Right renal cortex interstitium (tissue), 3 donors: ENCODE measurements at places on chromosomes 1 and 21. TPM values are rescaled to one million over a fixed set of nuclear protein-coding genes. Genes with fewer than 3 reads are reported as not detected.

FCRL5 gene
- 0.04 TPM for polyA plus RNA-seq

MXRA8 gene
- polyA plus RNA-seq: 145 TPM

CYP4B1 gene
- polyA plus RNA-seq: 2.3 TPM

UTS2 gene
- polyA plus RNA-seq: not detected

DNA sequence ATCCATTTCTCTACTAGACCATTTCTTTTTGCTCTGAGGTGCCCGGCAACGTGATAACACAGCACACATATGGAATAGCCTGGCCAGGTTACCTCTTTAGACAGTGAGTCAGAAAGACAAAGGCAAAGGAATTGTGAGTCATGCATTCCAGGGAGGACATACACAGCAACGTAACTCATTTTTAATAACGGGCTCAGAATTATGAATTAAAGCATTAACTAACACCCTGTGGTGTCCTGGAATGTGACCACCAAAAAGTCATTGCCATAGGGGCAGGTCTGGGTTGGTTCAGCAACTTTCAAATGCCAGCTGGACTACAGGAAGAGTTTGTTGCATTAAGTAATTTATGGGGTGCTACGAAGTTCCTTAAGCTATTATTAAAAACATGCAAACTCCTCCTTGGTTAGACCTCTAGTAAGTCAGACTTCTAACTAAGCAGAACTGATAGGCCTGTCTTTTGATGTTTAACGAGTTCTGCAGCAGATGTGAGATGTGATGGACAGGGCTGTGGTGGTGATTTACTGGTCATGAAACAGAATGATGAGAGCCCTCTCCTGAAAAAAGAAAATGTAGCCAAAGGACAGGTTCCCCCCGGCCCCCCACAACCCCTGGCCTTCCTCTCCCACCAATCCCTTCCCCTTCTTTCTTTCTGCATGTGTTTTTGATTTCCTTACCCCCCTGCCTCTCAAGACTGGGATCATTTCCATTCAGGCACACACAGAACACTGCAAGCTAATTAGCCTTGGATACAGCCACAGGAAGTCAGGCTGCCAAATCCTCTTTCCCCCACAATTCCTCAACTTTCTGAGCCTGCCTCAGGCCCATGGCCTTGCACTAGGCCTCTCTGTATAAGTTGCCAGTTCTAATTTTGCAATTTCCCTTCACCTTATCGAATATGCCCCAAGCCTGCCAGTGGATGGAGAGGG lies 88.9 kb upstream of the HAO2 start:
- no peak for DNase-seq

GRCh38 chr1:168484083-168484482 lies 59.7 kb downstream of the XCL2 start:
- DNase-seq: no peak

GRCh38 chr1:93542398-93542797 lies 94.5 kb downstream of the FNBP1L start:
- no peak for DNase-seq

PPFIA4 gene
- 6.6 TPM for polyA plus RNA-seq

DNA sequence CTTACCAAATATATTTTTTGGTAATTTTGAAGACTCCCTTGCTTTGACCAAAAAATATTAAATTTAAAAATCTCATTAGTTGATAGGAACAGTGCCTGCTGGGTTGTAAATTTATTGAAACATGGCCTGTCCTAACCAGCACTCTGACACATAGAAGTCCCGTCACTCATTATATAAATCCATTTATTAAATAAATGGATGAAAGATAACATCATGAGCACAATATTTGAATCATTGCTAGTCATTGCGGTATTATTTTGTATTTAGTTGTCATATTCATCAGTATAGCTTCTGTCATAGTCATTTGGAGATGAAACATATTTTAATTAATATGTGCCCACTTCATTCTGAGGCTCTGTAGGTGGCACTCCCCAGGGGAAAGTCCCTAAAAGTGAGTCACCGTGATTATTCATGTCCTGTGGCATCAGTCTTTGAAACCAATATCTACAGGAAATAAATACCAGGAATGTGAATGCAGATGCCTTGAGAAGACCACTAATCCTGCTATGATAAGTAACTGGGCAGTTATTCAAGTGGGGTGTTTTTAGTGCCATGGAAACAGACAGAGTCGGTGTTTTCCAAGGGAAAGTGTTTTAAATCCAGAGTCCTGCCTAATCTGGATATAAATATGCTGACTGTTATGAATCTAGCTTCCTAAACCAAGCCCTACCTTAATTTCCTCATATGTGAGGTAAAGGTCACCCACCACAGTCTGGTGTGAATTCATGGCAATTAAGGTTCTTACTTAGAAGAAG lies 302.0 kb downstream of the DUSP10 start:
- DNase-seq: no peak

- DNase-seq: no peak
These were observed 81.3 kb downstream of the RGL1 start for GRCh38 chr1:183886083-183886828.

- DNase-seq: no peak
These were observed 6.5 kb upstream of the C1QA start for GRCh38 chr1:22629886-22630285.

- no peak for DNase-seq
These were observed 8.3 kb upstream of the RNF19B start for GRCh38 chr1:32972814-32973428.

DNA sequence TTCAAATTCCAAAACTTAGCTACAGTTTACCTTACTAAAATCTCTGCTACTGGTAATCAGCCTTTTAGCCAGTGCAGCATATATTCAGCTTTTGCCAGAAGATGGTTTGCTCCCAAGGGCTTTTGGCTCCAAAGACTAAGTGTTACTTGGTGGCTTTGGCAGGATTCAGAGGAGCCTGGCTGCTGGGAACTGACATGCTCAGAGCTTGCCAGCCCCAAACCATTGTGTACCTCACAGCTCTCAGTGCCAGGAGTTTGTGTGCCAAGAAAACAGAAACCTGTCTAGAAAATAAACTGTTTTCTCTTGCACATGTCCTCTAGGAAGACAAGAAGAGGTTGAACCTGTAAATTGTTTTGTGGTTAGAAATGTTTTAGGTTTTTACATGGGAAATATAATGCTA lies 315.9 kb downstream of the ST6GALNAC3 start:
- DNase-seq: no peak

GRCh38 chr1:188155261-188155660 lies 1326.5 kb downstream of the PLA2G4A start:
- no peak for DNase-seq

DNA sequence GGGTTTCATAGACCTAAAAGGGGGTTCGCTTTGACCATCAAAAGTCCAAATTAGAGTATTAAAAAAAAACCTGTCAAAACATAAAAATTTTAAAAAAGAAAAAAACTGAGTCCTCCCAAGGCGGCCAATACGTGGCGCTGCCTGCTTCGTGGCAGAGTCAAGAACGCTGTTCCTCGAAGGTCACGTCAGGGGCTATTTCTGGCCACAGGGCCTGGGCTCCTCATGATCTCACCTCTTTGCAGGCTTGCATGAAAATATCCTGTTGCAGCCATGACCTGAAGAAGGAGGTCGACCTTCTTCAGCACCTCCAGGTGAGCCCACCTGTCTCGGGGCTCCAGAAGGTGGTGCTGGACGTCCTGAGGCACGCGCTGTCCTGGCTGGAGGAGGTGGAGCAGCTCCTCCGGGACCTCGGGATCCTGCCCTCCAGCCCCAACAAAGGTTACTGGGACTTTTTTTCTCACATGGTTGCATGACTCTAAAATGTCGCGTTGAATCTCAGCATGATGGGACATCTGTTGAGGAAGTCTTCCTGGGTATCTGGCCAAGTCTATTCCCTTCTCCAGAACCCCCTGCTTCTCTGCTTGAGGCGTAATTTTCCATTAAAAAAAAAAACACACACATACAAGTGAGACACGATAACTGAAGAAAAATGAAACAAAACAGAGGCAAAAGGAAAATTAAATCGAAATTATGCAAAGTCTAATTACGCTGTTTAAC lies 80.4 kb upstream of the EFHD2 start:
- no peak for DNase-seq

DNA sequence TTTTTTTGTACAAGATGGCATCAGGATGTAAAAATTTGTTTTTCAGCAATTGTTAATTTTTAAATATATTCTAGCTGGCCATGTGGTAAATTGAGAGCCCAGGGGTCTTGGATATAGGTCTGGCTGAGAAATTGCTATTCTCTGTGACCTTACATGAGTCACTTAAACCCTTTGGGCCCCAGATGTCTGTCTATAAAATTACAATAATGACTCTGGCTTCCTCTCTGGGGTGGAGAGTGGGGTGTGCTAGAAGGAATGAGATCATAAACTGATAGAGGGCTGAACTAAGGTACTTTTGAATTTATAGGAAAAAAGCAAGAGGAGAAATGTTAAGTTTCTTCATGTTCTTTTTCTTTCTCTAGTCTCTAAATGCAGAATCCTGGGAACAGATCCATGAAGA lies 12.4 kb upstream of the TCHH start:
- DNase-seq: no peak

DNA sequence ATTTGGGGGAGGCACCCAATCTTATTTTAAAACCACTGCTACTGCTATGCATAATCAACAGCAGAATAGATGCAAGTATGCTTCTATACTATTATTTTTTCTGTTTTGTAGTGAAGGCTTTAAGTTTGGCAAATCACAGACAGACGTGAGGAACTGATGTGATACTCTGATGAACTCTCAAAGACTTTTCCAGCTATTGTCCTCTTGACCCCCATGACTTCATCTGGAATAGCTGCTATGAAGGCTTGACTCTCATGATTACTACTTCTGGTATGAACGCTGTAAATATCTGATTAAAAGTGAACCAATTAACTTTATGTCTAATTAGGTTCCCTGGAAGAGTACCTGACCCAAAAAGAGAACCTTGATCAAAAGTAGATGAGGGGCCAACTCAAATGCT lies 49.1 kb downstream of the EYA3 start:
- DNase-seq: no peak

DNA sequence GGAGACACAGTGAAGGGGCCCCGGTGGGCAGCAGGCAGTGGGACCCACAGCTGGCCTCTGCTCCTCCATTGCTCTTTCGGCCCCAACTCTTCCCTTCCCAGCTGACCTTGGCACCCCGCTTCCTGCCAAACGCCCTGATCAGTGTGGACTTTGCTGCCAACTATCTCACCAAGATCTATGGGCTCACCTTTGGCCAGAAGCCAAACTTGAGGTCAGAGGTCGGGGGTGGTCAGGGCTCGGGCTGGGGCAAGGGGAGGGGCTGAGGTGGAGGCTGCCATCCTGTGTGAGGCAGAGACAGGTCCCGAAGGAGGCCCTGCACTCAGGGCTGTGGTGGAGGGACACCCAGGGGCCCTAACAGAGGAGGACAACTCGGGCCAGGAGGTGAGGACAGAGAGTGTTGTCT lies 13.7 kb downstream of the PODN start:
- no peak for DNase-seq

DNA sequence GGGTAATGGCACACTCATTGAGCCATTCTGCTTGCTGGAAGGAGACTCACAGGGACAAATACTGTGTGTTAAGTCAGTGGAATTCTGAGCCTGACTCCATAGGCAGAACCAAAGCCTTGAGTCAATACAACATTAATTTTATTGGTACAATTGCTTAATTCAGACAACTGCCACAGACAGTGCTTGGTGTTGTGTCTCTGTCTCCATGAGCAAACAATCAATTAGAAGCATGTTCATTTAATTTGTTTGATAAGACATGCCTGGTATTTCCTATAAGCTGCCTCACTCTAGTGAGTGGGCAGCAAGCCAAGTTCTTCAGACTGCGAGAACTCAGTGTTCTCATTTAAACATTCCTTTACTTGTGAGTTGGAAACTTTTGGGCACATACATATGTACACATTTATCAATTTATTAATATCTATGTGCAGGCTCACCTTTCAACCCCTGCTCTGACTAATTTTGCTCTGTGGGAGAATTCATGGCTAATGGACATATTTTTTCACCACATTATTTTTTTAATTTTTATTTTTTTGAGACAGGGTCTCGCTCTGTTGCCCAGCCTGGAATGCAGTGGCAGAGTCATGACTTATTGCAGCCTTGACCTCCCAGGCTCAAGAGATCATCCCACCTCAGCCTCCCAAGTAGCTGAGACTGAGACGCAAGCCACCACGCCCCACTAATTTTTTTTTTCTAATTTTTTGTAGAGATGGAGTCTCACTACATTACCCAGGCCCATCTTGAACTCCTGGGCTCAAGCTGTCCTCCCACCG lies 4.5 kb upstream of the SRSF10 start:
- peak; percentile 61 for DNase-seq

SYPL2 gene
- 6.7 TPM for polyA plus RNA-seq

- no peak for DNase-seq
These were observed 192.4 kb downstream of the DPYD start for GRCh38 chr1:97728436-97728835.

MYOC gene
- not detected for polyA plus RNA-seq

WDR64 gene
- 0.42 TPM for polyA plus RNA-seq

- DNase-seq: no peak
These were observed 1560.3 kb downstream of the MRPL39 start for GRCh38 chr21:24046829-24047443.

DNA sequence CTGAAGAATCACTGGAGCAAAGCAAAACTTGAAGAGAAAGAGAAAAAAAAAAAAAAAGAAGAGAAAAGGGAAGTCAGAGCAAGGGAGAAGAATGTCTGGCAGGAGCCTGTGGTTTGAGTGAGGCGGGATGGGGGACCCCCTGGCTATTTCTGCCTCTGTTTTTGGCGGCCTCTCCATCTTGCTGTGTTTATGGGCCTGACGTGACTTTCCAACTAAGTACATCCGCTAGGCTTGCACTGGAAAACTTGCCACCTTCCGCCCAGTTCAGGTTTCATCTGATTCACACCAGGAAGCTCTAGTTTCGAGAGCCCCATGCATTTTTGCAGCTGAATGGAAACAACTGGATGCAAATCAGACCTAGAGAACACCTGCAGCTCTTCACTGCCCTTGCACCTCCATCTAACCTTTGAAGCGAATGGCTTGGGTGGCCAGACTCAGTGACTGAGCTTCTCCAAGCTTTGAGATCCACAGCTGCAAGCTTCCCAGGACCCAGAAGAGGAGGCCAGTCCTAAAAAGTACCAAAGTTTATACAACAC lies 28.0 kb downstream of the TBX15 start:
- no peak for DNase-seq

DNA sequence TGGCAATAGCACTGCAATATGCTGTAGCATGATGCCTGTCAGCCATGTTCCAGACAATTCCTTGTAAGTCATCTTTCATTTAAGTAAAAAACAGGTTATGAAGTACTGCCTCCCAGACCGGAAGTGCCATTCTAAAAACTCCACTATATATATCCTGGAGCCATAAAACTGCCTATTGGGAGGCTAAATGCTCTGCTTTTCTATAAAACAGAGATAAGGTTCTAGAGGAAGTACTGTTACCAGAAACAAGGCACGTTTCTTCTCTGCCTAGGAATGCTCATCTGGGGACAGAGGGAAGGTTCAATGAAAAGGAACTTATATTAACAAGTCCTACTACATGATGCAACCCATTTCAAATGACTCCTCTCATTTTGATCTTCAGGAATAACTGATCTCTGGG lies 66.8 kb downstream of the GPR137B start:
- no peak for DNase-seq

SPATA45 gene
- polyA plus RNA-seq: not detected

- DNase-seq: no peak
These were observed 1.1 kb upstream of the PHTF1 start for GRCh38 chr1:113760102-113761080.

GRCh38 chr1:153302308-153302707 lies 10.4 kb downstream of the PGLYRP3 start:
- no peak for DNase-seq

- DNase-seq: no peak
These were observed 103.2 kb upstream of the ZNF644 start for GRCh38 chr1:91124989-91125417.

GRCh38 chr1:184260382-184260781 lies 126.4 kb upstream of the C1orf21 start:
- DNase-seq: no peak

LCE1C gene
- not detected for polyA plus RNA-seq

- no peak for DNase-seq
These were observed 86.3 kb downstream of the PRDM16 start for GRCh38 chr1:3155056-3155925.

RNU1-1 gene
- not detected for polyA plus RNA-seq

NIBAN1 gene
- polyA plus RNA-seq: 3.3 TPM
